ENCODE measurements at places on chromosomes 7 and 10. TPM values are rescaled to one million over a fixed set of nuclear protein-coding genes. Genes with fewer than 3 reads are reported as not detected.

The KAZALD1 gene
- total RNA-seq = 43.0 TPM

GRCh38 chr10:118698421-118698820 is 56.3 kb downstream of the CACUL1 start:
- H3K27me3 ChIP-seq = no peaks in the 10 kb centered on the region
- no peak overlapping the region for H3K4me3 ChIP-seq
- H3K36me3 ChIP-seq = peaks cover 13% of the 10 kb centered on the region
- peak overlapping the region; percentile 12 for H3K27ac ChIP-seq
- peaks cover 15% of the 10 kb centered on the region for H3K4me1 ChIP-seq

The PRKG1 gene
- total RNA-seq = 10.8 TPM

- H3K36me3 ChIP-seq = no peaks in the 10 kb centered on the region
- H3K27ac ChIP-seq = no peak overlapping the region
- DNase-seq = no peak
- no peaks in the 10 kb centered on the region for H3K27me3 ChIP-seq
- H3K4me1 ChIP-seq = no peaks in the 10 kb centered on the region
Measured at GRCh38 chr7:70907259-70908247, 224.4 kb upstream of the GALNT17 start.

The VWA2 gene
- total RNA-seq = not detected
